ENCODE measurements at places on chromosomes 7 and 10.

- no peak for DNase-seq
These were observed 293.7 kb downstream of the FZD1 start for GRCh38 chr7:91557789-91558404.

DNA sequence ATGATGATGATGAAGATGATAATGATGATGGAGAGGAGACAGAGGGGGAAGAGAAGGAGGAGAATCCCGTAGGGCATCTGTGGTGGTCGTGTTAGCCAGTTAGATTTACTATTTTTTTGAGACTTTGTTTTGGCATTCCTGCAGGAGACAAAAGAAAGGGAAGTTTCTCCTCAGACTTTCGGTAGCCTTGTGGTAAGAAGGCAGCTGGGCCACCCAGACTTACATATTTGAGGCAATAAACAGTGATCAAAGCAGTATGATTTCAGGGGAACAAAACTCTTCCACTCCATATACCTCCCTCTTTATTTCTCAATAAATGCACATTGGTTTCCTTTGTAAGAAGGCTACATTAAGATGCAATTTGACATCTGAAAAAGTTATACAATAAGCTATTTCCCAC lies 32.4 kb upstream of the BICC1 start:
- DNase-seq: no peak

GRCh38 chr7:84638339-84638697 lies 443.7 kb upstream of the SEMA3A start:
- DNase-seq: no peak

DNA sequence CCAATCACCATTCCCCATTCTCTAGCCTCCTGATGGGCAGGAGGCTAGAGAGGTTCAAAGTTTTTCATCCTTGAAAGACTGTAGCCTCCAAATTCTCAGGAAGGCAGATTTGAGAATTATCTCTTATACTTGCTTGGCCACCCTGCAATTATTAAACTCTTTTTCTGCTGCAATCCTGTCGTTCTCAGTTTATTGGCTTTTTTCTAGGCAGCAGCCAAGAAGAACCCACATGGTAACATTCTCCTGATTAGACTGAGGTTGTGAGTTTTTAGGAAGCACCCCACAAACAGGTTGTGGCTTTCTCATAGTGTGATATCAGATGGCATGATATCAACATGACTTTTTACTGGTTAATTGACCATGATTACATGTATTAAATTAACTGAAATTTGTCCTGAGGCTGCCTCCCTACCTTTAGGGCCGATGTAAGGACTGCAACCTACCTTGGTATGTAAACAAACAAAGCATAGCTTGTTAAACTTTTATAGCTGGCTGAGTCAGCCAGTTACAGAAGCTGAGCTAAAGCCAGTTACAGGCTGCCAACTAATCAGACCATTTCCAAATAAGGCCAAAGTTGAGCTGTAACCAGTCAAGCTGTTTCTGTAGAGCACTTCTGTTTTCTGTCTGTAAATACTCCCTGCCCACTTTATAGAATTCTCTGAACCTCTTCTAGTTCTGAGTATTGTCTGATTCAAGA lies 3.2 kb upstream of the ZNF248 start:
- DNase-seq: no peak

- no peak for DNase-seq
These were observed 68.6 kb downstream of the GLCCI1 start for GRCh38 chr7:8037151-8037550.

GRCh38 chr7:148589640-148590039 lies 926 bp upstream of the C7orf33 start:
- DNase-seq: no peak

GRCh38 chr10:103947799-103948516 lies 19.0 kb upstream of the SLK start:
- no peak for DNase-seq

GRCh38 chr10:131033166-131034085 lies 278.1 kb downstream of the TCERG1L start:
- DNase-seq: no peak

DNA sequence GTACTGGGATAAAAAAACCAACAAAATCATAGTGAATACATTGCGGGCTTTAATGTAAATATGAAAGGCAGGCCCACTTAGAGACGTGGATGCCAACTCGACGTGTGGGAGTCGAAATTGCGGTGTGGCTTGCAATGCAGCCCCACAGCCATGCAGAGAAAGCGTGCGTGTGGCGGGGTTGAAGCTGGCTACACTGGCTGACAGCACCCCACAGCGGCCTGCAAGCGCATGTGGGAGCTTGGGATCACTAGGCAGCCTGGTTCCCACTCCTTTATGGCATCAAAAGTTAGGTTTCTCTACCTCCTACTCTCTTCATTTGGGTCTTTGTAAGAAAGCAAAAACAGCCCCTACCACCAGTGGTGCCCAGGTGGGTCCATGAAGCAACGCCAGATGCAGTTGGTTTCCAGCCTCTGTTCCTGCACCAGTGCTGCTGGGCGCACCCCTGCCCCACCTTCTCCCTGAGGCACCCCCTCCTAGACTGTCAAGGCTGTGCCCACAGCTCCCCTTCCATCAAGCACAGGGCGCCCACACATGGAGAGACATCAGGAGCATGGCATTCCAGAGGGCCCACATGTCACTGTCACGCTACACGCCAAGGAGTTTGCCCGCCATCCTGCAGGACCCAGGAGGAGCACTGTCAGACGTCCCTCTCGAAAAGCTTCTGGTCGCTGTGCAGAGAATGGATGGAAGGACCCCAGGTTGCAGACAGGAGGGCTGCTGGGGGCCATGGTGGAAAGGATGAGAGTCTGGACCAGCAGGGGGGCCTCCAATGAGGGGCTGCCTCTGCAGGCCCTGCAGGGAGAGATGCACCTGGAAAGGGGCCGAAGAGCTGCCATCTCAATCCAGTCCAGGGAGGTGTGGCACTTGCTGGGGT lies 142.9 kb downstream of the PAXIP1 start:
- DNase-seq: no peak

DNA sequence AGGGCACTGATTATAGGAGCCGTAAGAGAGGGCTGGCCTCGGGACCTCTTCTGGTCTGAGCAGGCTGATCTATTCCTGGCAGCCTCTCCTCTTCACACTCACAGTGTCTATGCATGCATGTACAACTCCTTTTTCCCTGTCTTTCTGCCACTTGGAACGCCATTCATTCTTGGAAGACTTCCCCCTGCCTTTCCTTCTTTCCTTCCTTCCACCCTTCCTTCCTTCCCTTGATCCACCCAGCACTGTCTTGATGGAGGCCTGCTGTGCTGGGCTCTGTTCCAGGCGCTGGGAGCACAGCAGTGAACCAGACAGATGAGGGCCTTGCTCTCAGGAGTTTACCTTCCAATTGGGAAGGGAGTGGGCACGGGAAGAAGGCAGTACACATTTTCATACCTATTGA lies 114.8 kb downstream of the SH3PXD2A start:
- DNase-seq: no peak

GRCh38 chr7:97011104-97011503 lies 5.8 kb downstream of the DLX6 start:
- no peak for DNase-seq

DNA sequence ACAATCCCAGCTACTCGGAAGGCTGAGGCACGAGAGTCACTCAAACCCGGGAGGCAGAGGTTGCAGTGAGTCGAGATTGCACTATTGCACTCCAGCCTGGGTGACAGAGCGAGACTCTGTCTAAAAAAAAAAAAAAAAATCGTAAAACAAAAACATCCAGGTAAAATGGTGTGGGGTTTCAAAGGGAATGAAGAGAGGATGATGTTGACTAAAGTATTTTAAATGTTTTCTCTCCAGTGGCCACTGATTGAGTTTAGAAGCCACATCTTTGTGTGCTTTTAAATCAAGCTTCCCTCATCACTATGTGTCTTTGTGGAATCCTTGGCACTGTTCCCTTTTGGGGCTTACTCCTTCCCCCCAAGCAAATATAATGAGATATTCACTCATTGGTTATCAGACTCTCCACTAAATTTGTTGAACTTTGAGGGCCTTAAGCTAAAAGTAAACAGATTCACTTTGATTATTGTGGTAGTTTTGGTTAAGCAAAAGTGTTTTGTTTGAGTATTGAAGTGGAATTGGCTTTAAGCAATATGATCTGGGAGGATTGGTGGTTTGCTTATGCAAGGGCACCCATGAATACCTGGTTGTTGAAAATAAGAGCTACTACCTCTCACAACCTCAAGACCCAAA lies 162.9 kb downstream of the CDK14 start:
- DNase-seq: no peak

DNA sequence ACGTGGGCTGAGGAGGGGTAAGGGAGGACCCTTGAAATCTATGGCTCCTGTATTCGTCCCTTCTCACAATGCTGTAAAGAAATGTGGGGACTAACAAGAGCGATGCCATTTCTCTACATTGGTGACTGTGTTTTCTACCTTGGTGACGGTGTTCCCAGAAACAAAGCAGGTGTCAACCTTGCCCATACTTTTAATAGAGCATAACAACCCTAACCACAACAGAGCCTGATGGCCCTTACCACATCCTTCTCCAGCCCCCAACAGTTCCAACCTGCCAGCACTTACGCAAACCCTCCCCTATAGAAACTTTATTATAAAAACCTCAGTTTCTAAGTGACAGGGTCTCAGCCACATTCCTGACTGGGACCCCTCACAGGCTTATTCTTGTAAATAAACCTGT lies 28.2 kb upstream of the ADCYAP1R1 start:
- no peak for DNase-seq

DNA sequence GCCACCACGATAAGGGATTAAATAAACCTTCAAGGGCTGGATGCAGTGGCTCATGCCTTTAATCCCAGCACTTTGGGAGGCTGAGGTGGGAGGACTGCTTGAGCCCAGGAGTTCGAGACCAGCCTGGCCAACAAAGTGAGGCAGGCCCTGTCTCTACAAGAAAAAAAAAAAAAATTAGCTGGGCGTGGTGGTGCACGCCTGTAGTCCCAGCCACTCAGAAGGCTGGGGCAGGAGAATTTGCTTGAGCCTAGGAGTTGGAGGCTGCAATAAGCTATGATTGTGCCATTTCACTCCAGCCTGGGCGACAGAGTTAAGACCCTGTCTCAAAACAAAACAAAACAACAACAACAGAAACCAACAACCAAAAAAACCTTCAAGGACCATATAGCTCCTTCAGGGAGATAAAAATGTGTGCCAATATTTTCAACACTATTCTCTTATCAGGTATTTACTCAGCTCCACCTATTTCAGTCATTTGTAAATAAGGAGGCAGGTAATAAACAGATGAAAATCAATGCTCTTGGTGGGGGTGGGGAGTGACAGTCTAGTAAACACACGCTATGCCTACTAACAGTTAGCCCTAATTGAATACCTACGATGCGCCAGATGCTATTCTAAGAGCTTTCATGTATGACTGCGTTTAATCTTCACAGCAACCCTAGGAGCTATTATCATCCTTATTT lies 13.2 kb downstream of the BAIAP2L1 start:
- no peak for DNase-seq

DNA sequence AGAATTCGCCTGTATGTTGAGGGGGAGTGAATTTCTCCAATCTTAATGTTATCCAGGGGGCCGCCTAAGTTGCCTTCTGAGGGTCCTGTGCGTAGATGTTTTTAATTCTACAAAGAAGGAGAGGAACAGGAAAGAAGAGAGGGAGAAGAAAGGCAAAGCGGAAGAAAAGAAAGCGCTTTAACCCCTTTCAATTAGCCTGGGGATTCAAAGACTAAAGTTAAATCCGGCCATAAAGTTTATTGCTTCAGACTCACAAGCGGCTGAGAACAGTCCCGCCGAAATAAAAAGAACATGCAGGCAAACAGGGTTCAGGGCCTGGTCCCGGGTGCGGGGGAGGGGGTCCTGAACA lies 4.5 kb downstream of the HOXA5 start:
- no peak for DNase-seq

GRCh38 chr7:19963695-19964094 lies 190.3 kb upstream of the TMEM196 start:
- DNase-seq: no peak

DNA sequence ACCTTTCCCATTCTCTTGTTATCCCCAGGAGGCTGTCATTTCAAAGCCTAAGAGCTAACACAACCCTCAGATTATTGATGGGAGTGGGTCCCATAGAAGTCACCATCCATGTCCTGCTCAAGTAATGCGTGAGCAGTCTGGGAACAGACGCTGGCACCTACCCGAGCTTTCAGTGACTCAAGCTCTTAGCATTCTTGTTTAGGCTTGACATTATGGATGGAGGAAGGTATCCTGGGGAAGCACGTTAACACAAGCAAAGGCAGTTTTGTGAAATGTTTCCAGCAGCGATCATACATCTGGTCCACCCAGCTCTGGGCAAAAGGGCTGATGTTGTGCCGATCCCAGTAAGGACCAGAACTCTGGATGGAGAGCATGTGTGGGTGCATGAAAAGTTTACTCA lies 30.0 kb upstream of the AUTS2 start:
- no peak for DNase-seq

DNA sequence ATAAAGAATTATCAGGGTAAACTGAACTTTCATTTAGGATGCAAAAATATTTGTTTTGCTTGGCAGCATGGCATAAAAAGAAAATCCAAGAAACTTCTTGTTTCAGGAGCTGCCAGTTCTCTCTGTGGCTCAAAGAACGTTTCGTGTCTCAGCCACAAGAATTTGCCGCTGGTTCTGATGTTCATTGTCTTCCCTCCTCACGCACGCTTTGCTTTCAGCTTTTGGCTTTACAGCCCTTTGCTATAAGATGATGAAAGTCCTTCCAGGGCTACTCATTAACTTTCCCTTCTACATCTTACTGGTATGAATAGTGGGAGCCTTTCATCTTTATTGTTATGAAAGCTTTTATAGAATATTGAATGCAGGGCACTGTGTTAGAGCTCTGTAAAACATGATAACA lies 124.7 kb downstream of the BICC1 start:
- DNase-seq: no peak

DNA sequence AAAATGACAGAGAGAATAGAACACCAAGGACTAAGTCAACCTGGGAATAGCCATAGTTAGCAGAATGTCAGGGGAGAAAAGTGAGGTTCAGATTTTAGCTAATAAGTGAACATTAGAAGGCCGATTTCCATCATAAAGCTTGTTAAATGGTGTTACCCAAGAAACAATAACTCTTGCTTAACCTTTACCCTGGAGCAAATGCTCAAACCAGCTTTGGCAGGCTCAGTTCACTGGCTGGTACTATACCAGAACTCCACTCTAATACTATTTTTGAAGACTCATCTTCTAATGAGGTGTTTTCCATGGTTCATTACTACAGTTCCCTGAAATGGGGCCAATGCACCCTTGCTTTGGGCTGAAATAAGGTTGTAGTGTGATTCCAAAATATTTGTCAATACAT lies 61.3 kb downstream of the RNLS start:
- DNase-seq: no peak

DNA sequence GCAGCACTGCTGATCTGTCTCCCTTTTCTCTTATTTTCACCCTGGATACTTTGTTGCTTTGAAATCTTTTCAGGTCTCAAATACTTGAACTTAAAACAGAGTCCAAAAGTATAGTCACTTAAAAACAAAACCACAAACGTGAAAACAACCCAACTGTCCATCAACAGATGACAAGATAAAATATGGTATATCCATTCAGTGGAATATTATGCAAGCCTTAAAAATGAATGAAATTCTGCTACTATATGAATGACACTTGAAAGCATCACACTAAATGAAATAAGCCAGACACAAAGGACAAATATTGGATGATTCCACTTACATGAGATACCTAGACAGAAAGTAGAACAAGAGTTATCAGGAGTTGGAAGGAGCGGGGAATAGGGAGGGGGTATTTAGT lies 44.7 kb upstream of the EFCAB10 start:
- DNase-seq: no peak
